Ascending aorta (tissue), 2 donors: ENCODE measurements at places on chromosomes 5 and 9. TPM values are rescaled to one million over a fixed set of nuclear protein-coding genes. Genes with fewer than 3 reads are reported as not detected.

The TPPP gene
- total RNA-seq, result 13.8 TPM

The ADAMTS19 gene
- total RNA-seq, result 0.32 TPM

DNA sequence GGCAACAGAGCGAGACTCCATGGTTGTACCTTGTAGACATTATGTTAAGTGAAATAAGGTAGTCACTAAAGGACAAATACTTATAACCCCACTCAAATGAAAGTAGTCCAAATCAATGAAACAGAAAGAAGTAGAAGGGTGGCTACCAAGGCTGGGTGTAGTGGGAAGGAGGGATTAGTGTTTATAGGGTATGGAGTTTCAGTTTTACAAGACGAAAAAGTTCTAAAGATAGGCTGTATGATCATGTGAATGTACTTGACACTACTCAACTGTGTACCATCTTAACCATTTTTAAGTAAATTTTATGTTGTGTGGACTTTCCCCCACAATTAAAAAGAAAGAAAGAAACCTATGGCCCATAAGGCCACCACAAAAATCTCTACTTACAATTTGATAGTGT lies 32.2 kb downstream of the ALDH7A1 start:
- DNase-seq, result no peak

- no peak for DNase-seq
These were observed 41.0 kb upstream of the SLC28A3 start for GRCh38 chr9:84381508-84381907.

The NELFB gene
- 71.7 TPM for total RNA-seq

DNA sequence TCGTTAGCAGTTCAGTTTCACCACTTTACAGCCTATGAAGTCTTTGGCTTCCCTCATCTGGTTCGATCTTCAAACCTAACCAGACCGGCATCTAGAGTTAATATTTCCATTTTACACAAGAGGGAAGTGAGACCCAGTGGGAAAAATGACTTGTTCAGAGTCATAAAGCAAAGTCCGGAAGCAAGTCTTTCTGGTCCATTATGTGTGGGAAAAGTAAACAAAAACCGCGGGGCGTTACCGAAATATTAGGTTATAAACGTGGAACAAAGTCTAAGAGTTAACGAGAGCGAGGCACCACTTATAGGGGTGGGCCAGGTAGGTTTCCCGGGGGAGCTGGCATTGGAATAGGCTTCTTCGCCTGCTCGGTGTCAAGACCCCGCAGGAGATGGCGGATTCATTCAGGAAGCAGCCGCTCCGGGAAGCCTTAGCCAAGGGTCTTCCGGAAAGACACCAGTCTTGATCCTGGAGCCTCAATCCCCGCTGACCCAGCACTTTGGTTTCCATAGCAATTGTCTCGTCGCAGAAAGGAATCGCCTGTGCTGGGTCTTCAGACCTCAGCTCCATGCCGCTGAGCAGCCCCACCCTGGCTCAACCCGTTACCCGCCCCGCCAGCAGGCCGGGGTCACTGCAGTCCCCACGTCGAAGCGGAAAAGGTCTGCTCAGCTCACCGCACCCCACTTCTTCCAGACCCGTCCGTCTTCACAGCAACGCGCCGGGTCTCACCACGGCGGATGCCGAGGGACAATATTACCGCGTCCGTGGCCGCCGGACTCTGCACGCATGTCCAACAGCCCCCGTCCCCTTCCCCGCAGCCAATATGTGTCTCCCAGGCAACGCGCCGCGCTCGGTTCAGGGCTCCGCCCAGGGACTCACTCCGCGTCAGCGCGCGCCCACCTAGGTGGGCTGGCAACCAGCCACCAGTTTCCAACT lies at the start of gene C5orf52:
TSS of gene C5orf52 (plus strand) at position 872 of the 930 bp plus-strand sequence. CDS start 82 bp downstream, outside the sequence.
- no peak for DNase-seq

The DAB2IP gene
- 71.6 TPM for total RNA-seq

- DNase-seq, result no peak
These were observed 8.5 kb downstream of the CDX1 start for GRCh38 chr5:150175076-150175475.

The FUBP3 gene
- 14.5 TPM for total RNA-seq

The RASGRF2 gene
- total RNA-seq, result 16.9 TPM

The ARID3C gene
- total RNA-seq, result not detected

DNA sequence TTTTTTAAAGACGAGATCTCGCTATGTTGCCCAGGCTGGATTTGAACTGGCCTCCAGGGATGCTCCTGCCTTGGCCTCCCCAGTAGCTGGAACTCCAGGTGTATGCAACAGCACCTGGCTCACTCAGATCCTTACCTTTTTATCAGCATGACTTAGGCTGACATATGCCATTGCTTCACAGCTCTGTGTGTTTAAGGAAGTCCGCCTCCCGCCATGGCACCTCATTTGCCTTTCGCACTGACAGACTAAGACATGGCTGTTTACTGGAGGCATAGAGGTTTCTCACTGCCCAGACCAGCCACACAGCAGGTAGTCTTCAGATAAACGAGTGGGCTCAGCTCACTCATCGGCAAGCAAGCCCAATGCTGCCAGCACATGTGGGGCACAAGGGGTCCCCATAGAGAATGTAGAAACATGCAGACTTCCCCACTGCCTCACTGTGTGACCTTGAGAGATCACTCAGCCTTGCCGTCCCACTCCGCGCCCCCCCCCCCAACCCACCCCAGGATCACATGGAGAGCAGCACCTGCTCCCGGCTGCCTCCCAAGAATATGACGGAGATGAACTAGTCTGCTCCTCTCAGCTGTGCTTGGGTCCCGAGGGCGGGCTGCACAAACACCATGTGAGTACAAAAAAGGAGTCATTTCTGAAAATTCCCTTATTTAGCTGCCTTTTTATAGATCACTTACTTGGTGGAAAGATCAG lies 62.8 kb downstream of the DCP2 start:
- no peak for DNase-seq

- DNase-seq, result no peak
These were observed 21.6 kb downstream of the OSMR start for GRCh38 chr5:38867416-38867815.

The PTPN3 gene
- 4.3 TPM for total RNA-seq

GRCh38 chr9:15047028-15047551 lies 136.9 kb upstream of the FREM1 start:
- no peak for DNase-seq

The LOX gene
- total RNA-seq, result 48.1 TPM
